ENCODE measurements at places on chromosomes 4 and X.

- no peak for DNase-seq
Observed at GRCh38 chrX:13808865-13809264, 8.0 kb downstream of the GPM6B start.

DNA sequence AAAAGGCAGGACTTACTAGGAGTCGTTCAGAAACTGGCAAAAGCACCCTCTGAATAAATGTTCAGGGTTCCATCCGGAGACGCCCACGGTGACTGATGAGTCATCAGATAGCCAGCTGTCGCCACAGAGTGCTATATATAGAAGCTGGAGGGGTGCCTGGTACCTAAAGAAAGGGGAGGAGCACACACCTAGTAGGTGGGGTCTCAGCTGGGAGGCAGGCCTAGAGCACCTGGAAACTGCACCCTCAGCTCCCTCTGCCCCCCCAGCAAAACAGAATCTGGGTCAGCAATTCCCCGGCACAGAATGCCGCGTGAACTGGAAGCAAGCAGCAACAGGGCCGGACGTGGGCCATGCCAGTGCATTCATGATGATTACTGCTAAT lies 242.0 kb downstream of the BCOR start:
- DNase-seq, result peak; percentile 12

DNA sequence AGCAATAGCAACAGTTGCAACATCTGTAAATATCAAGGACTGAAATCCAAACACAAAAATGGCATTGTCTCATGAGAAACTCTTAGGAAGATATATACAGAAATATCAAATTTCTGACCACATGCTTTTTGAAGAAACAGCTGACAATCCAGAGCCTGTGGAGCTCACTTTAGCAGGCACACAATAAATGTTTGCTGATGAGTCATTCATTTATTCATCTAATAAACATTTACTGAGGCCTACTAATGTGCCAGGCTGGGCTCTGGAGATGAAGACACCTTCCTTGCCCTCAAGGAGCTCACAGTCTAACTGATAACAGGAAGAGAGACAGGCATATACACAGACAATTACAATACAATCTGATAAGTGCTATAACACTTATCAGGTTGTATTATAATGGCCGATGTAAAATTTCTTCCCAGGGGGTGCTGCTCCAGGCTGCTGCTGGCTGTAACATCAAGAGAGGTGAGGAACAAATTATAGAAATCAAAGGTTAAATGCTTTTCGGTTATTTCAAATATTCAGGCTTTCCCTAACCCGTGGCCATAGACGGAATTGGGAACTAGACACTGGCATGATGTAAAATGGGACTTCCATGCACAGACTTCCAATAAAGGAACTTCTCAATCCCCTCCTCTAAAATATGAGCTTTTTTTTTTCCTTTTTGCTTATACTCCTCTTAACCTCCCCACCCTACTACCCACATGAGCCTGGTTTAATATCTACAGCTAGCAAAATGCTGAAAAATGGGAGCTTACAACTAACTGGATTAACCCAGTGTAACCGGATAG lies 16.8 kb upstream of the ZCCHC13 start:
- no peak for DNase-seq

DNA sequence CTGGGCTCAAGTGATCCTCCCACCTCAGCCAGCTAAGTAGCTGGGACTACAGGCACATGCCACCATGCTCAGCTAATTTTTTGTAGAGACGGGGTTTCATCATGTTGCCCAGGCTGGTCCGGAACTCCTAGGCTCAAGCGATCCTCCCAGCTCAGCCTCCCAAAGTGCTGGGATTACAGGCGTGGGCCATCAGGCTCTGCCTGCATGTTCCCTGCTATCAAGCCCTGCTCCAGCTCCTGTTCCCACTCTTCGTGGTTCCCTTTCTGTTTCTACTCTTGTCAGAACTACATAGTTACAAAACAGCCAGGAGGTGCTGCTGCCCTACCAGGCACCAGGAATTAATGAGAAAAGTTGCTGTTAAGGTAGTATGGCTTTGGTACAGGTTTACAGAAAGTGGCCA lies 8.7 kb downstream of the TIMP1 start:
- no peak for DNase-seq

DNA sequence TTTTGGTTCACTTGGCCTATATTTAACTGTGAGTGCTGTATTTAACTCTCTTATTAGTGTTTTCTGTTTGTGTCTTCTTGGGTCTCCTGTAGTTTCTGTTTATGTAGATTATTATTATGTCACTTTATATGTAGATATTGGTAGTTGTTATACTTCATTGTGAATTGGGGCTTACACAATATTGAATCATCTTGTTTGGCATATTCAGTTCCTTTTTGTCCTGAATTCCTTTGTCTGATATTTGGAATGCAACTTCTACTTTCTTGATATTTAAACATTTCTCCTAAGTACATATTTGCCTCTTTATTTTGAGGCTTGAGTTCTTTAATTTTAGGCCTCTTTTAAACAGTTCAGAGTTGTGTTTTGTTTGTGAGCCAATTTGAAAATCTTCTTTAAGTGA lies 544.8 kb upstream of the ADGRL3 start:
- no peak for DNase-seq

GRCh38 chrX:22246620-22247019 lies 26.1 kb upstream of the CBLL2 start:
- DNase-seq, result no peak

DNA sequence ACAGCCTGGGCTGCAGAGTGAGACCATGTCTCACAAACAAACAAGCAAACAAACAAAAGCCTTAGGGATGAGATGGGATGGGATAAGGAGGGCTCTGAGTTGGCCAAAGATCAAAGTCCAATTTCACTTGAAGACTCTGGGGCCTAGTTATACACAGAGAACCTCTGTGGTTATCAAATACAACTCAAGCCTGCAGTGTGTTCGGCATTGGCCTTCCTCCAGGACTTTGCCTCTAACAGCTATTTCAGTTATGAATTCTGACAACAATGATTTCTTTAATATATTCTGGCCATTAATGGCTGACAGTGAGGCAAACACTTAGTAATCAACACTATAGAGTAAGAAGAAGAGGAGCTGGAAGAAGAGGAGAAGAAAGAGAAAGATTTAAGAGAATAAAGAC lies 171.1 kb downstream of the PDGFRA start:
- DNase-seq, result no peak

DNA sequence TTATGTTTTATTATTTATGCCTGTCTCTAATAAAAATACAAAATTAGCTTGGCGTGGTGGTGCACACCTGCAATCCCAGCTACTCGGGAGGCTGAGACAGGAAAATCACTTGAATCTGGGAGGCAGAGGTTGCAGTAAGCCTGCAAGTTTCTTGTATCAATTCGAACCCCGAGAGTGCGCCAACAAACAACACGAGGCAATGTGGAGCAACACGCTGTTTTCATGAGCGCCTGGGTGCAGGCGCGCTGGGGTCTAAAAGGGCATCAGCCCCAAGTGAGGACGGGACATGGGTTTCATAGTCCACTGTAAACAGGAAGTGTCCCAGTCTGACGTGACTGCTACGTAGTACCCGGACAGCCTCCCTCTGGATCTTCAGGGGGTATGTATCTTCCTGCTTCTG lies 1634.6 kb upstream of the AGA start:
- no peak for DNase-seq

DNA sequence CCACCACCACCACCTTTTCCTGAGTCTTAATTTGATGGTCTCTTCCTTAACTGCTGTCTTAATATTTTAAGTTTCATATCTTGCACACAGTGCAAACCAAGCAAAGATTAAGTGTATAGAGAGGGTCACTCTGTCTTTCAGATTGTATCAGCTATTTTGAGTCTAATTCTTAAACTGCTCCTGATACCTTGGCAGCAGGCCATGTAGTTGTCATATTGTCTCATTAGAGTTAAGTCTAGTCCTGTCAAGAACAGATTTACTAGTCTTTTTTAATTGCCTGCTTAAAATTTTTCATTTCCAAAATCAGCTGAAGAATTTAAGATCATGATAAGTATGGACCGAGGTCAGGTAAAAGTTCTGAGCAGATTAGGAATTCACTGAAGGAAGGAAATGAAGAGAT lies 51.5 kb downstream of the FHIP1A start:
- DNase-seq, result no peak

DNA sequence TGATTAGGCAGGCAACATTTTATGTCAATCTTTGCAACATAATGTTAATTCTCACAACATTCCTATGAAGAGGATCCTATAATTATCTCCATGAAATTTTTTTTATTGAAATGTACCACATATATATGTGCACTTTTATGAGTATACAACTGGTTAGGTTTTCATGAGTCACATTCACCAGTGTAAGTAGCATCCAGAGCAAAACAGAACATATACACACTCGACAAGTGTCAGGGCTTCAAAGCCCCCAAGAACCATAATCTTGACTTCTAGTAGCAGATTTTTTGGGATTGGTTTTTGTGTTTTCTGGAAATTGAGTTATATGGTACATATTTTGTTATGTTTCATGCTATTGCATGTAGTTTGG lies 62.4 kb downstream of the ARHGAP10 start:
- no peak for DNase-seq

GRCh38 chr4:6772223-6772928 lies 10.2 kb upstream of the KIAA0232 start:
- no peak for DNase-seq

GRCh38 chr4:11131491-11131890 lies 297.2 kb downstream of the HS3ST1 start:
- DNase-seq, result no peak

DNA sequence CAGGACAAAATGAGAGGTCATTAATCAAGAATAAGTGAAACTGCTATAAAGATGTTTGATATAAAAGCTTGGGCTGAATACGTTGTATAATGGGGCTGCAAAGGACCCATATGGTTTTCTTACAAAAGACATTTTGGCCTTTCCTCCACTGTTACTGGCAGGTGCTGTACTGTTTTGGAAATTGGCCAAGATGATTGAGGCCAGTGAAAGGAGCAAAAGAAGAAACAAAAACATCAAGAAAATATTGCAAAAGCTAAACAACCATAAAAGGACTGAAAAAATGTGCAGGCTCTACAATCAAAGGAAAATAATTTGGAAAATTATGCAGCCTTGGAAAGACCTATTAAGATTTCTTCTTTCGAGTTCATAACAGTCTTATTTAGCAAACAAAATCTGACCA lies 222.2 kb upstream of the PPP1R2C start:
- no peak for DNase-seq

DNA sequence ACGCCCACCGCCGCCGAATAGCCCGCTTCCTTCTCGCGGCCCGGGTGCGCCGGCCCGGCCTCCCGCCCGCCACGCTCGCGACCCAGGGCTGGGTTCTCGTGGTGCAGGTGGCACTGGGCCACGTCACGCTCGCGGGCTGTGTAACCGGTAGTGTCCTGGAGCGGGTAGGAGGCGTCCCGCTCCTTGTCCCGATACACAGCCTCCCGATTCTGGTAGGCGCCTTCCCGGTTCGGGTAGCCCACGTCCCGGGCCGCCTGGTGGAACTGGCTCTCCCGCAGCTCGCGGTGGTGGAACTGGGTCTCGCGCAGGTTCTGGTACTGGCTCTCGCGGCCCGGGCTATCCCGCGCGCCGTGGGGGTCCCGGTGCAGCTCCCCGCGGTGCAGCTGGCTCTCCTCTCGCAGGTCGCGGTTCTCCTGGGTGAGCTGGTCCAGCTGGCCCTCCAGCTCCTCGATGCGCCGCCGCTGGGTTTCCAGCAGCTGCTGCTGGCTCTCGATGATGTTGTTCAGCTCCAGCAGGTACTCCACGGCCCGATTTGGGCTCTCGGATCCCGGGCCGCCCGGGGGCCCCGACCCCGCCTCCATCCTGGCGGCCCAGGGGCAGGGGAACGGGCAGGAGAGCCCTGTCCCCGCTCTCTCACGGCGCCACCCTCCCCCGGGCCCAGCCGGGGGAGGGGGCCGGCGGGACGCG lies 39.3 kb upstream of the IQSEC2 start:
- no peak for DNase-seq

DNA sequence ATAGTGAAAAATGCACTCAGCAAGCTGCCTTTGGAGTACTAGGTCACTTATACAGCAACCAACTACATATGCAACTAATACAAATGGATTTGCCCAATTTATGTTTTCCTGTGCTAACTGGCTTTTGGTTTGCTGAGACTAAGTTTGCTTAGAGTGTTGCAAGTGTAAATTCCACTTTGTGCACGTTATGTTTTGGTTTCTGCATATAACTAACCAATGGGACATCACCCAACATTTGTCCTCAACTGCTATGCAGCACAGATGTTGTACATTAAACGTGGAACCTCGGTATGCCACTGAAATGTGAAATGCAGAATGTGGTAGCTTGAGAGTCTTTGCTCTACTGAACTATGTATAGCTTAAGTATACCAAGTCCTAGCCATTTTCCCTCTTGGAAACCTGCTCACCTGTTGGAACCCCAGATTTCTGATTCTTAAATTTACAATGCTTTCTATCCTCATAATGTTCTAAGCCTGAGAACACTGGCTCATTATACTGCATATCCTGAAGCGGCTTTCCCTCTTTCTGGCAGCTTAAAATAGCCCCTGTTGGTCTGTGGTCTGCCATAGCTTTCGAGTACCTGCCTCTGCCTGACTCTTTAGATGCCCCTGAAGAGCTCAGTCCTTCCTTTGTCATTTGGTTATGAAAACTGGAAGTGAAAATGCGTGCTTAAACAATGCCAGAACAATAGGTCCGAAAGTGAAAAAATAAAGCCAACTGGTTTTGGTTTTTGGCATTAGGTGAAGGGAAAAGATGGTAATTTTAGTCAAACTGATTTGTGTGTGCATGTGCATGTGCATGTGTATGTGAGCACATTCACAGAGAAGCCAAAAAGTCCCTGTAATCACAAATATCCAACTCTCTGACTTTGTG lies 158.0 kb downstream of the SH2D1A start:
- DNase-seq, result no peak

GRCh38 chrX:123170546-123170945 lies 13.5 kb upstream of the GRIA3 start:
- no peak for DNase-seq

- DNase-seq, result no peak
Observed at GRCh38 chr4:67327245-67328017, 217.9 kb downstream of the CENPC start.

DNA sequence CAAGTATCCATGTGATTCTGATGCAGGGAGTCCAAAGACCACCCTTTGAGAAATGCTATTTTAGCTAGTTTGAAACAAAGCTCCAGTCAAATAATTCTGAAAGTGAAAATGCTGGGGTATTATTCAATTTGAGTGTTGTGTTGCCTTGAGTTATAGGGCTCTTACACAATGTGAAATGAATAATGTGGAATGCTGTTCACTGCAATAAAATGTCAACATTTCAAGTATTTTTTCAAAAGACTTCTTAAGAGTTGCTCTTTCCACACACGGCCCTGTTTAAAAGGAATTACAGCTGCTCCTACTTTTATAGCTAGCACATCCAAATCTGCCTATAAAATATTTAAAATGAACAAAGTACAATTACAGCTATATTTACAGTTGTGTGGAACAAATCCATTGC lies 27.5 kb upstream of the PLS3 start:
- DNase-seq, result no peak

All from gastrocnemius medialis (tissue), 4 donors.